NCI-H1930 (cell line): ENCODE measurements at places on chromosomes 7 and 10.

DNA sequence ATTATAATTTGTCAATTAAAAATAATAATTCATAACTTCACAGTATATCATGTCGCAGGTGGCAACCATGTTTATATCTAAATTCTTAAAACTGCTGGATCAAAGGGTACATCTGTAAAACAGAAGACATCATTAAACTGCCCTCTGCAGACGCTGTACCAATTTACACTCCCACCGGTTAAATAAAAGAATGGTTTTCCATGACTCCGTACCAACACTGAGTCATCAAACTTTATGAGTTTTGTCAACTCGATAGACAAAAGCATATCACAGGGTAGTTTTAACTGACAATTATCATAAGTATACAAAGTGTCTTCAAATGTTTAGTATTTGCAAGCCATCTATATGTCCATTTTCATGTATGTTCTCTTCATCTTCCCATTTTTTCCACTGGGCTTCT is 5.7 kb upstream of the GSTK1 start:
- no peak for DNase-seq

- no peak for DNase-seq
Measured at GRCh38 chr10:69228151-69228550, 8.0 kb downstream of the HKDC1 start.

DNA sequence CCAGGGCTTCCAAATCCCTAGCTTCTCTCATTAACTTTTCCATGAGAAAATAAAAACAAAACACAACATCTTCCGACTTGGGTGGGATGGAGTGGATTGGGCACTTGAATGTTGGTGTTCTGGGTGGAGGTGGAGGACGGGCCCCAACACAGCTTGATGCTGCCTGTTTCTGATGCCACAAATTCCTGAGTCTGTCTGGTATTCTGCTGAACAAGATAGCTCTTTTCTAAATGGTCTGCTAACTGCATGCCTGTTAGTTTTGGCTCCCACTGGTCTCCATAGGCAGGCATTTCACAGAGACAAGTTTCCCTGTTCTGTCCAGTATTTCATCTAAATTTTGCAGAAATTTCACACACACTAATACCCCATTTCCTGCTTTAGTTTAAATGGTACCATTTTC is 160.9 kb upstream of the FZD8 start:
- no peak for DNase-seq

DNA sequence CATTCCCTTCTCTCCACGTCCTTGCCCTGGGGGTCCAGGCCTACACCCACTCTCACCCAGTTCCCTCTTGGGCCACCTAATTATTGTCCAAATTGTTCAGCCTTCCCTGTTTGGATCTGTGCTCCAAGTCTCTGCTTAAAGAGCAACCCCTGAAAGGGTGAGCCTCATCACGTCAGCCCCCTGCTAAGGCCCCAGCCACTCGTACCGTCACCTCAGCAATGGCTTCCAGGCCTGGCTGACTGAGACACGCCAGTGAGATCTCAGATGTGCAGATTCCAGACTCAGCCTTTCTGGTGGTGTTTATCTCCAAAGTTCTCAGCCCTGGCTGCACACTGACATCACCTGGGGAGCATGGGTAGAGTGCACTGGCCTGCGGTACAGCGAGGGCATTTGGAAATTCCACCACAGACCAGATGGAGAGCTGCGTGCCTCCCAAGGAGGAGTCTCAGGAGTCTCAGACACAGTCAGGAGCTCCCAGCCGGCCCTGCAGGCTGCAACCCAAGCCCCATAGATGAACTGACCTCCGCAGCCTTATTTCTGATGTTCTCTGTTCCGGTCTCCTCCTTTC is 87.5 kb downstream of the PRKAG2 start:
- DNase-seq: no peak

- no peak for DNase-seq
Measured at GRCh38 chr10:127148066-127148932, 48.1 kb downstream of the INSYN2A start.

GRCh38 chr10:131748191-131748590 is 152.6 kb upstream of the PPP2R2D start:
- DNase-seq: no peak
